Stimulated activated CD4-positive, alpha-beta T cell treated with anti-CD3 and anti-CD28 coated beads, Interleukin-4, amount 100 ng/mL, for 4 hours (primary cell): ENCODE measurements at places on chromosomes 16 and 17.

DNA sequence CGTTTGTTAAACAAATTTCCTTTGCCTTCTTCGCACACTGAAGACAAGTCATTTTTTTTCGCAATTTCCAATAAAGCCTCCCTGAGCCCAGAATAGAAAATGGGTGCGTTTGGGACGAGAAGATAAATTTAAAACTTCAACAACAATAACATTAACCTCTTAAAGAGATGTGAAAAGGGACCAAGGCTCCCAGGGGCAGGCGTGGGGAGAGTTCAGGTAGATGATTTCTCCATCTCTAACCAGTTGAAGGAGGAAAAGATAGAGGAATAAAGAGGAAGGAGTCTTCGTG is 1.3 kb upstream of the HOXB4 start:
- DNase-seq = no peak

GRCh38 chr16:21265104-21265837 is 12.8 kb downstream of the CRYM start:
- no peak for DNase-seq

DNA sequence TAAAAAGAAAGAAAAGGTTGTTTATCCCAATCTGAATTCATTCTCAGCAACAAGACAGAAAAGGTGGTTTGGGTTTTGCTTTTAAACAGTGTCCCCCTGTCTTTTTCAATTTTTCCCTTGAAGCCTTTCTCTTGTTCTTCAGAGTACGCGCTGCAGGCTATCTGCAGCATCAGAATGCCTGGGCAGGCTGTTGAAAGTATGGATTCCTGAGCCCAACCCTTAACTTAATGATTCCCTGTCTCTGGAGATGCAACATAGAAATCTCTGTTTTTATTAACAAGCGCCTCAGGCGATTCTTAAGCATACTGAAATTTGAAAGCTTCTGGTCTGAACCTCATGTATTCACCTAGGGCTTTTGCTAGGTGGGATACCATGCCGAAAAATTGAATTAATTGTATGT is 32.1 kb downstream of the DGKE start:
- DNase-seq = no peak

GRCh38 chr16:11743308-11744074 is 834 bp upstream of the TXNDC11 start:
- peak; percentile 5 for DNase-seq

- no peak for DNase-seq
Observed at GRCh38 chr17:78973792-78974520, 5.8 kb downstream of the LGALS3BP start.

GRCh38 chr17:75473246-75473645 is 16.8 kb downstream of the TMEM94 start:
- no peak for DNase-seq

DNA sequence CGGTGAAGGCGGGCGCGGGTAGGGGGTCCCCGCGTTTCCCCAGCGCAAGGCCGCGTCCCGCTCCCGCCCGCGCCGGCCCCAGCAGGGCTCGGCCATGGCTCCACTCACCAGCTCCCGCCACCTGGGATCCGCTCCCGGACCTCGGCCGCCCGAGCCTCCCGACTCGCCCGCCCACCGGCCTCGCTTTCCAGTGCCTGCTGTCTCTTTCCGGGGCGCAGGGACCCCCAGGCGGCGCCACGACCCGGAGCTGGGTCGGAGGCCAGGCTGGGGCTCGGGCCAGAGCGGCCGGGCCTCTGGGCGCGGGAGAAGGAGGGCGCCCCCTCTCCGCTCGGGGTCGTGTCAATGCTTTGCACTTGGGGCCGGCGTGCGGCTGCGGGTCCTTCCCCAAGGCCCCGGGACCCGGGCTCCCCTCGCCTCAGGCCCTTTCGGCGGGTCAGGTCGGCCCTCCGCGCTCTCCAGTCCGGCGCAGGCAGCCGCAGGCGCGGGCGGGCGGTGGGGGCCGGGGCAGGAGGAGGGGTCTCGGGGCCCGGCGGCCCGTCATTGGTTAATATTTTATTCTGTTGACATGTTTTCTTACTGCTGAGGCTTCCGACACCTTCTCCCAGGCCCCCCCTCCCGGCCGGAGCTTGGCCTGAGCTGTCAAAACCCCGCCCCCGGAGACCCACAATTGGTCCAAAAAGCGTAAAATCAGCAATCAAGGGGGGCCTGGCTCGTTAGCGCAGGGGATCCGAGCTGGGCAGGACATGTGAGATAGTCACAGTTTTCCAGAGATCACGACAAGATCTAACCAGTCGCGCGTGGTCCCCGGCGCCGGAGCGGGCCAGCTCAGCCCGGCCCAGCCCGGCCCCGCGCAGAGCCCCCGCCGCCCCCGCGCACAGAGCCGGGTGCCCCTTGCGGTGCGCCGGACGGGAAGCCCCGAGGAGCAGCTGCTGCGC is at the start of gene TBX2:
Gene TBX2, plus strand, starts transcription at position 713 of the 935 bp plus-strand sequence. CDS start 334 bp downstream, outside the sequence.
- DNase-seq = no peak

DNA sequence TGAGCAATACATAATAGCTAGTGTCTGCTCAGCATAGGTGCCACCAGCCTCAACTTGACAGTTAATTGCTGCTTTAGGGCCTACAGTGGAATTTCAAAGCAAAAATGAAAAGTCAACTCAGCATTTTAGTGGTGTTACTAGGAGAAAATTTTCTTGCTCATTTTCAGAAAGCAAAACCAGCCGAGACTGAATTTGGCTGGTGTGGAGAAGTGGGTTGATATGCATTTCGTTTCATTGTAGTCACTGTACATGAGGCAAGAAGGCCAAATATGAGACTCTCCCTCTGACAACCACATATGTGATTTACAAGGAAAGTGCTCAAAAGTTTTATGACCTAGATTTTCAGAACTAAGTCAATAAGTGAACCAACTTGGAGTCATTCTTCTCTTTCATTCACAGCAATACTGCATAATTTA is 54.0 kb downstream of the DUSP14 start:
- DNase-seq = no peak

DNA sequence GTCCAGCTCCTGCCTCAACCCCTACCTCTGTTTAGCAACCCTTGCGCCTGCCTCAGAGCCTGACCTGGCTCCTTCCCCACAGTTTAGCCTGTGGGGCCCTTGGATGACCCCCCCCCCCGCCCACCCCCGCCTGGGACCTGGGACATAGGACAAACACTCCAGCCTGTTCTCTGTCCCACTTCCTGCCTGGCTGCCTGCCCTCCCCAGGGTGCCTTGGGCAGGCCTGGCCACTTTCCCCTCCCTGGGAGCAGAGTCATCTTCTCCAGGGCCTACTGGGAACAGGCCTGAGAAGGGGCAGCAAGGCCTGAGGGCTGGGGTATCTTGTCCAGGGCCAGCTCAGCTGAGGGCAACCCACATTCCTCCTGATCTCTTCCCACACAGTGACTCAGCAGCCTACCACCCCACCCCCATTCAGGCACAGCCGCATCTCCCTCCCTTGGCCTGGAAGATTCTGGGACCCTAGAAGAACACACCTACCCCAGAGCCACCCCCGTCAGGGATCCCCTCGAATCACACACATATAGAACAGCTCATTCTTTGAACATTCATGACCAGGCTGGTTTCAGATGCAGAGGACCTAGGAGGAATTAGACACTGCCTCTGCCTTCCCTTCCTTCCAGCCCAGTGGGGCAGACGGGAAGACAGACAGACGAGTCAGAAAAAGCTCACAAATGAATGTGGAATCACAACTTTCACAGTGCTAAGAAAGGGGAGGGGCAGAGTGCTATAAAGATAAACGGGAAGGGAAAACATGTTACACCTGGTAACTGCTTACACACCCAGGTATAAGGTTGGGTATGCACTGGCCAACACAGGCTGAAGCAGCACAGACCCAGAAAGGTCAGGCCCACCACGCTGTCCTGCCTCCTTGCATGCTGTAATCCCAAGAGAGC is 6.0 kb downstream of the FHOD1 start:
- DNase-seq = no peak

DNA sequence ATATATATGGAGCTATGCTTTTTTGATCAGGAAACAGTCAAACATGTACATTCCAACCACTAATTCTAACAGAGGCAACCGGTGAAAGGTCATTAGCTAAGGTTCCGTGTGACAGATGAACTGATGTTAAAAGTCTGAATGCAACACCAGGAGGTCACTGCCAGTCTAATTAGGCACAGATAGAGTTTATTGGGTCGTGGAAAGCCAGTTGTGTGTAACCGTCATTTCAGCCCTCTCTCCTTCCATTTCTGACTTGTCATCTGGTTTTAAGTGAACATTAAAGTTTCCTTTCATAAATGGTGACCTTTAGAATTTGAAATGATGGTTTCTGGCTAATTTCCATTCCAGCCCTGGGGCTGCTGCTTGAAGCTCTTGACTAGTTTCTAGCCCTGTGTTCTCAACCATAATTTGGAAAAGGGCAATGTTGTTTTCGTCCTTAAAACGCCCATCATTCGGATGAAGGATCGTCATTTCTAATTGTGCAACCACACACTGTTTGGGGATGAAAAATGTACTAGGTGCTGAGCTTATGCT is 23.9 kb downstream of the CACNG3 start:
- DNase-seq = no peak

GRCh38 chr16:24010440-24011089 is 174.8 kb downstream of the PRKCB start:
- peak; percentile 71 for DNase-seq

GRCh38 chr16:69035375-69035774 is 70.1 kb upstream of the HAS3 start:
- no peak for DNase-seq

- no peak for DNase-seq
Observed at GRCh38 chr16:8925455-8925854, 38.3 kb downstream of the USP7 start.

GRCh38 chr17:48299760-48300159 is 130.3 kb downstream of the SKAP1 start:
- no peak for DNase-seq

GRCh38 chr16:56630134-56630533 is 2.3 kb upstream of the MT1M start:
- no peak for DNase-seq

- no peak for DNase-seq
Observed at GRCh38 chr17:72382971-72383722, 262.3 kb downstream of the SOX9 start.

DNA sequence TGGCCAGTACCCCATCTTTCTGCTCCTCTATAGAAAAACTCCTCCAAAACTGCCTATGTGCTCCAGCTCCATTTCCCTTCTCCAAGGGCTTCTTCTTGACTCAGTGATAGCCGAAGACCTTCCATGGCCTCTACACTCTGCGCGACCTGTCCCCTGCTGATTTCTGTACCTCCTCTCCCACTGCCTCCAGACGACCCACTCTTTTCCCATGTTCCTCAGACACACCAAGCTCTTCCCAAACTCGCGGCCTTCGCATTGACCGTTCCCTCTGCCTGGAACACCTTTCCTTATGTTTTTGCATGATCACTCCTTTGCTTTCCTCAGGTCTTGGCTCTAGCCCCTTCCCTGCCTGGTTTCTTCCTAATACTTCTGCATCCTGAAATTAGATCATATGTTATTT is 255.6 kb upstream of the SDK2 start:
- DNase-seq = no peak

DNA sequence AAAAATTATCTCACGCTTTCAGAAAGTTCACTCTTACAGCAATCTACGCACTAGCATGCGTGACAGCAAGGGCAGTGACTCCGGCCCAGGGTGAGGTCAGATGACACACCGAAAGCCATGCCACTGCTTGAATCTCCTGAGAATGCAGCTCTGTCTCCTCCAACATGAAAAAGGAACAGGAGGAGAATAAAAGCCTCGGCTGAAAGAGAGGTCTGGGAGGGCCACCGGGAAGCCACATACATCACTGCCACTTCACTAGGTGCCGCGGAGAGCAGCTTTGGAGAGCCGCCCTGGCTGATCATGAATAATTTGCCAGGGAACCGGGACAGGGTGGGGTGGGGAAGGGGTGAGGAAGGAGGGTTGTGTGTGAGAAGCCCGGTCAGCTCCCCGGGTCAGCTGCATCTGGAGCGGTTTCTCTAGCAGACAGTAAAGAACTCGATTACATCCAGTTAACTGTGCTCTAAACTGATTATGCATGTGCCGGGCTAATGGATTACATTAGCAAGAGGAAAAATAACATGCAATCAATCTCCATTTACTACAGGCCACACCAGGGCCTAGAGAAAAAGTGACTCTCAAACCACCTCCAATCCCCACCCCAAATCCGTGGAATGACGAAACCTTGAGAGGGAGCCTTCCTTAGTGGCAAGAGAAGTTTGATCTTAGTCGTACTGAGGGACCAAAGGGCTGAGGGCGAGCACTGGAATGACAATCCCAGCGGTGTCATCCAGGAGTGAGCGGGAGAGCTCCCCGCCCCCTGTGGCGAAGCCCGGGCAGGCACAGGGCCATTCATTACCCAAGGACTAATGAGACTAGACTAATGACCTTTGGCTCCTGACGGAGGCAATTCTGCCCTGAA is 100.3 kb downstream of the ZFHX3 start:
- no peak for DNase-seq

DNA sequence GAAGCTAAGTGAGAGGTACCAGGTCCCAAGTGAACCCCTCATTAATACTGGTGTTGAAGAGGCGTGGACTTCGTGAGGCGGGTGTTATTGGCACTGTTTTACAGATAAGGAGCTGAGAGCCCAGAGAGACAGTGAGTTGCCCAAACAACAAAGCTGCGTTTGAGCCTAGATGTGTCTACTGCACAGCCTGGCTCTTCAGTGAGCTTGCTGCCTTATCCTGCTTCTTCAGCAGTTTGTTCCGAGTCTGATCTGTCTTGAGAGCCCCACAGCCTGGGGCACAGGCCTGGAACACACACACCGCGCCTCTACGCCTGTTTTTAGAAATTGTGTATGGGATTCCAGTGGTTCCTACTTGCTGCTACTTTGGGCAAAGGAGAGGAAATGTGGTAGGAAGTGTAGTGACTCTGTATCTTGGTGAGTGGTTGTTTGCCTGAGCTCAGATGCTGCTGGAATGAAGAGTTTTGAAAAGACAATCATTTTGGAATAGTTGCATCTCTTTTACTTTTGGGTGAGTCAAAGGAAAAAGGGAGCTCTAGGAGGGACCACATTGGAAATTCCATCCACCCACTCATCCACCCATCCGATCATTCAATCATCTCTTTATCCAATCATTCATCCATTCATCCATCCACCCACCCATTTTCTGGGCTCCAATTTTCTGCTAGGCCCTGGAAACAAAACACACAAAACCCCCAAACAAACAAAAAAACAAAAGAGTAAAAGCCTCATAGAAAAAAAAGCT is 22.3 kb upstream of the PLCG2 start:
- no peak for DNase-seq

GRCh38 chr17:8948462-8948861 is 17.0 kb downstream of the PIK3R5 start:
- no peak for DNase-seq

- DNase-seq = no peak
Observed at GRCh38 chr17:4154201-4154600, 11.2 kb downstream of the CYB5D2 start.

GRCh38 chr16:31400191-31400590 is 7.1 kb downstream of the ITGAD start:
- DNase-seq = no peak

DNA sequence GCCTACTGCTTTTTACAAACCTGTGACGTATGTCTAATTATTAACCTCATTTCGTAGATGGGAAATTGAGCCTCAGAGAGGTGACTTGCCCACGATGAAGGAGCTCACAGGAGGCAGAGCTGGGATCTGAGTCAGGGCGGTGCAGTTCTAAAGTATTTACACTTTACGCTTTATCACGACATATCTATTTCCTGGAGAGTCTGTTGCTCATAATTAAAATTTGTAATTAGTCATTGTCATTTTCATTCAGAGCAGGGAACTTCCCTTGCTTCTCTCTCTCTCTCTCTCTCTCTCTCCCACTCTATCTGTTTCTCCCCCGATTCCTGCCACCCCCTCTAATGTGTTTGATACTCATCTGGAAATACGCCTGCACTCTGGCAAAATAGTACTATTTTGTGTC is 5.9 kb downstream of the SLC5A11 start:
- no peak for DNase-seq

- DNase-seq = no peak
Observed at GRCh38 chr17:81703747-81704654, 834 bp downstream of the MRPL12 start.
